Activated CD4-positive, alpha-beta T cell treated with anti-CD3 and anti-CD28 coated beads, Interleukin-2, amount 50 U/mL, for 4 hours (primary cell): ENCODE measurements at places on chromosomes 6 and 20.

- DNase-seq: no peak
Measured at GRCh38 chr20:53750827-53751619, 157.4 kb upstream of the ZNF217 start.

DNA sequence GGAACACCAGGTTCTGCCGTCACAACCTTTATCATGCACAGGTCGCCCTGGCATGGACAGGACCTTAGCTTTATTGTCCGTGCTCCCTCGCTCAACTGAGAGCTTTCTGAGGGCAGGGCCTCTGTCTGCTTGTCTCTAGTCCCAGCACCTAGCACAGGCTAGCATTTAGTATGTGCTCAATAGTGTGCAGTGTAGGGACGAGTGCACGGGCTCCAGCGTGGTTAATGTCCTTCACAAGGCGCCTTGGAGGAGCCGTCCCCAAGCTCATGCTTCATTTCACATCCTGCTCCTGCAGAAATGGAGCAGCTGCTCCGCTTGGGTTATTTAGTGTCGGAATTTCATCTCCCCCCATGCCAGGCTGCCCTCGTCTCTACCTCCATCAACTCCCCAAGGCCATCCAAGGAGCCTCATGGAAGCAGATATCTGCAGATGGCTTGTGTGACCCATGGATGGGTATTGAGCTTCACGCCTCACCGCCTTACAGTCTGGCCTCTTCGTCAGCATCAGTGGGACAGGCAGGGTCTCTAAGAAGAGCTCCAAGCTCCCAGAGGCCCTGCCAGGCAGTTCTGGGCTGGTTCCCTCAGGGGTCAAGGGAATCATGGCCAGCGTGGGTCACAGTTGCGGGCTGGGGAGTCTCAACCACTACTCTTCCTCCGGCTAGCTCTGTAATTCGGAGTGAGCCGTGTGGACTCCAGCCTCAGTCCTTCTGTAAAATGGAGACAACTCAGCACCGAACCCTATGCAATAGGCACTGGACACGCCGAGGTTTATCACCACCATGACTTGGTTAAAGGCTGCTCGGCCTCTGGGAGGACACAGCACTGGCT is 60.8 kb upstream of the APCDD1L start:
- no peak for DNase-seq

- no peak for DNase-seq
Measured at GRCh38 chr6:101663100-101663499, 269.6 kb downstream of the GRIK2 start.

GRCh38 chr20:6473197-6473596 is 294.3 kb upstream of the BMP2 start:
- no peak for DNase-seq

DNA sequence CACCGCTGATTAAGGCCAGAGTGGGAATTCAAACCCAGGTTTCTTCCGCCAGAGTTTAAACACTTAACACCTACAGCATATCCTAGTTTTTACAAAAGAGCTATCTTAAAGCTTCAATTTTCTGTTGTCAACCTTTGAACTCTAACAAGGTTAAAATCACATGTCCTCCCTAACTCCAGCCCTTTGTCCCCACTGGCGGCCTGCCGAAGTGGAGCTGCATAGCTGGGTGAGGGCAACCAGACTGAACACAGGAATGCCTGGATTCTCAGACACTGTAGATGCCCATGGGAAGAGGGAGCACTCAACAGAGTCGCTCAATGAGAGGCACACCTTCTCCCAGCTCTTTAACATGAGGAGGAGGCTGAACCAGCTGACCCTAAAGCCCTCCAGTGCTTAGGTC is 59.1 kb downstream of the LRFN2 start:
- no peak for DNase-seq
